CD8-positive, alpha-beta T cell (primary cell): ENCODE measurements at places on chromosomes 5 and 9.

GRCh38 chr9:14616188-14616982 is 76.8 kb downstream of the ZDHHC21 start:
- no peak for DNase-seq

DNA sequence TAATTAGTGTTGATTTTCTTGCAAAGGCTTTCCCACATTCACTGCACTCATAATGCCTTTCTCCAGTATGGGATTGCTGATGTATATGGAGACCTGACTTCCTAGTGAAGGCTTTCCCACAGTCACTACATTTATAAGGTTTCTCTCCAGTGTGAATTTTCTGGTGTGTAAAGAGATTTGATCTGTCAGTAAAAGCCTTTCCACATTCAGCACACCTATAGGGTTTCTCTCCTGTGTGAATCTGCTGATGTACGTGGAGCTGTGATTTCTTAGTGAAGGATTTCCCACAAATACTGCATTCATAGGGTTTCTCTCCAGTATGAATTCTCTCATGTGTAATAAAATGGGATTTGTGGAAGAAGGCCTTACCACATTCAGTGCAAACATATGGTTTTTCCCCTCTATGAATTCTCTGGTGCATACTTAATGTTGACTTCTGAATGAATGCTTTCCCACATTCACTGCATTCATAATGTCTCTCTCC is 31.1 kb downstream of the ZNF484 start:
- DNase-seq, result no peak

GRCh38 chr5:6950250-6950649 is 237.0 kb downstream of the TENT4A start:
- no peak for DNase-seq

DNA sequence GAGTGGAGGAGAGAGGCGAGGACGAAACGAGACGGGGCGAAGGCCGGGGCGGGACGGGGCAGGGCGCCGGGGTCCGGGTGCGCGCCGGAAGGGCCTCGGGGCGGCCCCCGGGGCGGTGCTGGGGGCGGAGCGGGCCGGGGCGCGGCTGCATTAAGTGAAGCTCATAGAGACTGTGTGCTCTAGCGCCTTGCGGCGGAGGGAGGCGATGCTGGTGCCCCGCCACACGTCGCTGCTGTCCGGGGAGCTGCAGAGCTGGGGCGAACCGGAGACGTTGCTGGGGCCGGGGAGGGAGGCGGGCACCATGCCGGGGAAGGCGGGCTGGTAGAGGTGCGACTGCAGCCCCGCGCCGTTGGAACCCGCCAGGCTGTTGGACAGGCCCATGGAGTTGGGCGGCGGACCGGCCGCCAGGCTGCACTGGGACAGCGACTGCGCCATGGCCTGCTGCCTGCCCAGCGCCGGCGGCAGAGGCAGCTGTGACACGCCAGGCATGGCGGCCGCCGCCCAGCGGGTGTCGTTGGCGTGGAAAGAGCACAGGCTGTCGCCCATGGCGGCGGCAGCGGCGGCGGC is 8.3 kb downstream of the OTP start:
- no peak for DNase-seq

DNA sequence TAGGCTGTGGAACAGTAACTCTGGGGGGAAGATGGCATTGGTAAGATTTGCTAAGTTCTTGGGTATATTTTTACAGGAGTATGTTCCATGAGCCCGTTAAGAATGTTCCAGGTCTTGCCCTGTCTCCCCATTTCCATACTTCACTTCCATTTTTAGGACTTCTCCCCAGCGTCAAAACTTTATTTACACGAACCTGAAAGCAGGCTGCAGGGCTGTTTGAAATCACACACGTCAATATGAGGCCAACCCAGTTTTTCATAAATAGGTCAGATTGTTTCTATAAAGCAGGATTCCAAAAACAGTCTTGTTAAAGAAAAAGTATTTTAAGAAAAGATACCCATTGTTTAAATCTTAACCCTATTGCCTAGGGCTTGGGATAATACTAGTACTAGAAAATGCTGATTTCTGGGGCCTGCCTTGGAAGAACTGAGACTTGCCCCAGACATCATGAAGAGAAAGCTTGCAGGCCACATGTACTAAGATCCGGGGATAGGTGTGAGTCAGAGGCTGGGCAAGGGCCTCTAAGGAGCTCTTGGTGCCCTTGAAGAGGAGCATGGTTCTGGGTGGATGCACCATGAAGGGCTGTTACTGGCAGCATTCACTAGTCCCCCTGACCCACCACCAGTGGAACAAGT is 24.2 kb downstream of the TRIO start:
- no peak for DNase-seq

- DNase-seq, result no peak
Observed at GRCh38 chr5:137370096-137371071, 128.7 kb downstream of the SPOCK1 start.

GRCh38 chr9:73847536-73847935 is 649.6 kb upstream of the RORB start:
- no peak for DNase-seq

- DNase-seq, result no peak
Observed at GRCh38 chr9:125407432-125407973, 145.9 kb downstream of the GAPVD1 start.

DNA sequence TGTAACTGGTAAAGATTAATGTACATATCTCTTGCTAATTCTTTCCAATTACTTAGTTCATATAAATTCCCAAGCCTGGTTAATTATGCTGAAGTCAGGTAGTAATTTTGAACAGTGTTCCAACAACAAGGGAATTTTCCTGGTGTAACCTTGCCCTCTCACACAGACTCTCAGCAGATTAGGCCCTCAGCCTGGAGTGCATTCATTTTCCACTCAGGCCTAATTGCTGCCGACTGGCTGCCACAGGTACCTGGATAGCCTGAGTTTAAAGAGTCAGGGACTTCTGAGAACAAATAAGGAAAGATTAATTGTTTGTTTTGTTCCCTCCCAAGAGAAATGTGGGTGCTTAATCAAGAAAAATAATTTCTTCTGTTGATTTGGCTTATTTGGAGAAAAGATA is 71.4 kb downstream of the PPIC start:
- DNase-seq, result no peak

DNA sequence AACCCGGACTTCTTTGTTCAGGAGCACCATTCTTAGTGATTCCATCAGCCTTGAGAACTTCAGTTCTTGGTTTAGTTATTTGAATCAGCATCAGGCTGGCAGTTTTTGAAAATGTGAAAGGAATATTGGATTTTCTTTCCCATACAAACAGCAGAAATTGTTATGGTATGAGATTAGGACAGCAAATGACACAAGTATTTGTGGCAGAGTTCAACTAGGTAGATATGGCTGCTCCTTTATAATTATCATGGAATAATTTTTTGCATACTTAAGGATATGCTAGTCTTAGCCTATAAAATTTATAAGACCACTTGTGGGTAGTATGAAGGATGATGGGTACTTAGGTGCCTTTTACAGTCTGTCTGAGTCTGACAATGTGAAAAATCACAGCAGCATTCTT is 25.5 kb downstream of the ERAP2 start:
- DNase-seq, result no peak

- DNase-seq, result no peak
Observed at GRCh38 chr9:99633265-99633664, 188.4 kb upstream of the NR4A3 start.

DNA sequence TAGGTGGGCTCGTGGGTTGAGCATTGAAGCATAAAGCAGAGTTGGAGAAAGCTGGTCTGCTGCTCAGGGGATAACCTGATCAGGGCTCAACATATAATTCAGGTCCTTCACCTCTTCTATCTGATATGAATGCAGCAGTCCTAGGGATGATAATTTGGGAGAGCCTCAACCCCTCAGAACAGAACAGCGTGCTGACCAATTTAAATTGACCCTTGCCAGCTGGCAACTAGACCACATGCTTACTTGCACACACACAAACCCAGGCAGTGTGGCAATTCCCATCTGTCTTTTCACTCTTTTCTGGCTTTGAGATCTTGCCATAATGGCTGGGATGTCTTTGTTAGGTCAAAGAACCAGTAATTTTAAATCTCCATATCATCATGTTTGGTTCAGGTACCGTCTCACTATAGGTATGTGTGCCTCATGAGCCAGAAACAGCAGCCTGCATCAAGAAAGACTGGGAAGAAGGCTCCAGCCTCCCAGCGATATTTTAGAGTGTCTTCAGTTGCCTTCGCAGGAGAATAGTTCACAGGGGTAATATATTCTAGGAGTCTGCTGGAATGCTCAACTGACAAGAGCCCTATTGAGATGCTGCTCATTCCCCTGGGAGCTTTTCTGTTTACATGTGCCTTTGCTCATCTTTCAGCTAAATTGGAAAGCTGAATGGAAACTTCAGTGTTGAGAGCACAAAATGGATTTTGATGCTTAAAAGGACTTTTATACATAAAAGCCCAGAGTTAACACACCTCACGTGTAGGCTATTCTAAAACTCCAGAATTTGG is 497.6 kb downstream of the RASEF start:
- no peak for DNase-seq

DNA sequence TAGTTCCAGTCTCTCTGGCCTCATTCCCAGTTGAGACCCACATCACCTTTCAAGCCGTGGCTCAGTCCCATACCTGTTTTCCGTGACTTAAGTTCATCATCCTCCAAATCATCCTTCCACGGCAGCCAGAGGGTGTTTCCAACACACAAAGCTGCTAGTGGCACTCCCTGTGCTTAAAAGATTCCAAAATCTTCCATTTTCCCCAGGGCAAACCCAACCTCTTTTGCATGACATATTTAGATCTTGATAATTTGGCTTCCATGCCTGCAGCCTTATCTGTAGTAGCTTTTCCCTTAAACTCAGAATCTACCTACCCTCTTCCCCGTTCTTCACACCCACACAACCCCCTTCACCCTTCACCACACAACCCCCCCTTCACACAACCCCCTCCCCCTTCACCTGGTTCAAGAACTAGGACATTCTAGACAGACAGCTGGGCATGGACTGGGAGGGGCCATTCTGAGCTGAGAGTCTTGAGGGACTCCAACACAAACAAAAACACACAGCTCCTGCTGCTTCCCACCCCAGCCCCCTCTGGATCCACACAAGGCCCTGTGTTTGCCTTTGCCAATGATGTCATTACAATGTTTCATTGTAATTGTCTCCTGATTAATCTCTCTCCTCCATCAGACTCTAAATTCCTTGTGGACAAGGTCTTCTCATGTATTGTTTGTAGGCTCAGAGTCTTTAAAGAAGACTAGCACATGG is 268.2 kb downstream of the SH3GL2 start:
- no peak for DNase-seq

DNA sequence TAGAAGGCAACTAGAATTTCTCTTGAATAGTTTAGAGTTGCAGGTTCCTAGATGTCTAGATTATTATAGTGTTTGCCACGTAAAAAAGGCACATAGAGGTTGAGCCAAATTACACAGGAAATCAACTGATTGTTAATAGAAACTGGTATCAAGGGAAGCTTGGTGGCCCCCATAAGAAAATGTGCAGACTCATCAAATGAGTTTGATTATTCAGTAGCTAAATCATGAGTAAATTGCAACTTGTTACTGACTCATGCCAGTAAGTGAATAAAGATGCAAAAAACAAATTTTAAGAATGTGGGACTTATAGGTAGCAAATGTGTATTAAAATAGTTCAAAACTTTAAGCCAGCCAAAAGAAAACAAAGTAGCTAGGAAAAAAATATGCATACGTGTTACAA is 1078.9 kb upstream of the CDH9 start:
- no peak for DNase-seq

- DNase-seq, result peak; percentile 20
Observed at GRCh38 chr9:70607926-70608325, 193.5 kb upstream of the KLF9 start.

DNA sequence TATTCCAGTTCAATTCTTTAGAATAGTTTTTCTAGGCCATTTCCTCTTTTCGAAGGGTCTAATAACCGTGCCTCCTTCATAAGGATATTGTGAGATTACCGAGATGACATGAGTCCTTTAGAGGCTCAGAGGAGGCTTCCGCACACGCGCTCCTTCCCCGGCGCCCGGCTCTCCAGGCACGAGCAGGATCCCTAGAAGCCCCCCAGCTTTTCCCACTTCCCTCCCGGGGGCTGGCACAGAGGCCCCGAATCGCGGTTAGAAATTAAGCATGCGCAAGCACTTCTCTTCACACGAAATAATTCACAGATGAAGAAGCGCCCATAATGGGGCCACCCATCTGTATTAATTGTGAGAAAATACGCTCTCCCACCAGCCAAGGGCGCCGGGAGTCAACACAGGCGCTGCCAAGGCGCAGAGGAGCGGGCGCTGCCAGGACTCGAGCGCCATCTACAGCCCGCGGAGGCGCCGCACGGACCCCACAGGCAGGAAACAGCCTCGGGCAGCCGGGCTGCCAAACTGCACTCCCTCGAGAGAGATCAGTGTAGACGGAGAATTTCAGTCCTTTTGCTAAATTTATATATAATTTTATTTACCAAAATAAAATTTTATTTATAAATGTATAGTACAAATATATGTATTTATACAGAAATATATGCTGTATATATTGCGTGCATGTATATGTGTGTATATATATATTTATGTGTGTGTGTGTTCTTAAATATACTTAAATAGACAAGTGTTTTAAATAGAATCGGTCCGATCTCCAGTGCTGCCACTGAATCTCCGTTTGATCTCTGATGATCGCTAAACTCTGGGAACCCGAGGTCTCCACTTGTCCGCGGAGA is 258.1 kb upstream of the NFIL3 start:
- DNase-seq, result peak; percentile 47

GRCh38 chr5:120771202-120771601 is 307.1 kb downstream of the PRR16 start:
- no peak for DNase-seq

GRCh38 chr5:28009576-28009975 is 971.2 kb upstream of the CDH9 start:
- no peak for DNase-seq

GRCh38 chr5:90472783-90473395 is 1.7 kb downstream of the MBLAC2 start:
- no peak for DNase-seq

DNA sequence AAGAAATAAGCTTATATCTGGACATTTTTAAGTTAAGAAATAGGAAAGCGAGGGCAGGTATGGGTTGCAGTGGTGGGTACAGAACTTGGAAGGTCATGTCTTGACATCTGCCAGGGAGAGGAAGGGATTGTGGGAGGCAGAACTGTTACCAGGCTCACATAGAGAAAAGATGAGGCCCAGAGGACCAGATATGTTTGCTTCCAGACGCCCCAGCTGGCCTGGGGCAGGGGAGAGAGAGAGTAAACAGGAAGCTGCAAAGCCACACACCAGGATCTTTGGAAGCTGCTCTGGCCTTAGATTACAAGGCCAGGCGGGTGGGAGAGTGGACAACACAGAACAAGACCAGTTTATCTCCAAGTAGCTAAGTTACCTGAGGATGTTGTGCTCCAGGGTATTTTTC is 71.2 kb downstream of the MARCHF11 start:
- DNase-seq, result no peak

- no peak for DNase-seq
Observed at GRCh38 chr5:169029037-169029436, 271.9 kb downstream of the SLIT3 start.
